ENCODE measurements at places on chromosomes 7 and 10.
A peak's percentile ranks its signal among the peaks of the same experiment; 100 is the strongest.

DNA sequence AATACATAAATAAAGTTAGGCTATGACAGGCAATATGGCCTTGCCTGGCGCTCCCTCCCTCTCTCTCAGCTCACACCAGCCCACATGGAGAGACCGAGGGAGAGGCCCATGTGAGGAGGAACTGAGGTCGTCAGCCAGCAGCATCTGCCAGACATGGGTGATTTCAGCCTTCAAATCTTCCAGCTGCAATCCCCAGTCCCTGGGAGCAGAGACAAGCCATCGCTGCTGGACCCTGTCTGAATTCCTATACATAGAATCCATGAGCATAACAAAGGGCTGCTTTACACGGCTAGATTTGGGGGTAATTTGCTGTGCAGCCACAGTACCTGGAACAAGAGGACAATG, 35.6 kb downstream of the ANKRD16 start:
- DNase-seq = no peak

DNA sequence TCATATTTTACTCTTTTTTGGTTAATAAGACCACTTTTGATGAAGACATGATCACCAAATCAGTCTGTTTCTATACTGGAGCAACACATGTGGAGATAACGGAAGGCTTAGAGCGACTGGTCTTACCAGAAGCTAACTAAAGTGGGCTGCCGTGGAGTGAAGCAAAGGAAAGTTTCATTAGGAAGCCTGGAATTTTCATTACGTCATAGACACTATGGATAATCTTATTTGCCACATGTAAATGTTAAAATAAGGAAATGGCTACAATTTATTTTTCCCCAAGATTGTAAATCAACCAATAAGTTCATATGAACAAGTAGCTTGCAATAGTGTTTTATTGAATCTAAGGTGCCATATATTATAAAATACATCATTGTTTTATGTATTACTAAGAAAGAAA, 185.4 kb downstream of the PHTF2 start:
- no peak for DNase-seq

- no peak for DNase-seq
Observed at GRCh38 chr7:5661942-5662341, 119.5 kb downstream of the RNF216 start.

- DNase-seq = no peak
Observed at GRCh38 chr10:84308481-84309304, 19.7 kb upstream of the CCSER2 start.

DNA sequence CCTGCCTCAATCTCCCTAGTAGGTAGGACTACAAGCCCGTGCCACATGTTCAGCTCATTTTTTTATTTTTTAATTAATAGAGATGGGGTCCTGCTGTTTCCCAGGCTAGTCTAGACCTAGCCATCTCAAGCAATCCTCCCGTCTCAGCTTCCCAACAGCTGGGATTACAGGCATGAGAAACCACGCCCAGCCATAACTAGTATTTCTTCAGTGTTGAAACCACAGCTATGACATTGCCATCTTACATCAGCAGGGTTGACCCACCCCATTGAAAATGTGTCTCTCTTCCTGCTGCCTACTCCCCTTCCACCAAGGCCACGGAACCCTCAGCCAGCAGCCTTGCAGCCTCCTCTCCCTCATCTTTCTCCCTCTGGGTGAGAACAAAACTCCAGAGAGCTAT, 62.1 kb upstream of the ZNF746 start:
- DNase-seq = no peak

GRCh38 chr7:38280000-38280399, 6.6 kb upstream of the TARP start:
- DNase-seq = no peak

DNA sequence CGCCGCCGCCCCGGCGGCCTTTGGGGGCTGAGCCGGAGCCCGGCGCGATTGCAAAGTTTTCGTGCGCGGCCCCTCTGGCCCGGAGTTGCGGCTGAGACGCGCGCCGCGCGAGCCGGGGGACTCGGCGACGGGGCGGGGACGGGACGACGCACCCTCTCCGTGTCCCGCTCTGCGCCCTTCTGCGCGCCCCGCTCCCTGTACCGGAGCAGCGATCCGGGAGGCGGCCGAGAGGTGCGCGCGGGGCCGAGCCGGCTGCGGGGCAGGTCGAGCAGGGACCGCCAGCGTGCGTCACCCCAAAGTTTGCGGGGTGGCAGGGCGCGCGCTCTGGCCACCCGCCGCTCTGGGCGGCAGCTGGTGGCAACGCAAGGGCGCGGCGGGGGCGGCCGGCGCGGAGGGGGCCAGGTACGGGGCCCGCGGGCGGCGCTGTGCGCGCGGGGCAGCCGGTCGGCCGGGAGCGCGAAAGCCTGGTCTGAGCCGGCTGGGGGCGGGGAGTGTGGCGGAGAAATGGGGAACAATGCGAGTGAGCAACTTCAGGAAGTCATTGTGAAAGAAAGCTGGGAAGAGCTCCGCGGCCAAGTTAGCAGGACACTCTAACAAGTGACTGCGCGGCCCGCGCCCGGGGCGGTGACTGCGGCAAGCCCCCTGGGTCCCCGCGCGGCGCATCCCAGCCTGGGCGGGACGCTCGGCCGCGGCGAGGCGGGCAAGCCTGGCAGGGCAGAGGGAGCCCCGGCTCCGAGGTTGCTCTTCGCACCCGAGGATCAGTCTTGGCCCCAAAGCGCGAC, at the start of gene IKZF1:
Gene IKZF1, plus strand, starts transcription at position 588 of the 782 bp plus-strand sequence. CDS start 14,346 bp downstream, outside the sequence.
- peak; percentile 46 for DNase-seq

GRCh38 chr7:156968183-156968582, 18.7 kb downstream of the NOM1 start:
- DNase-seq = no peak

- DNase-seq = no peak
Observed at GRCh38 chr10:84225427-84226173, at the start of gene LRIT2. Gene LRIT2, minus strand, starts transcription at chr10:84225544. Its CDS starts 24 bp downstream, at chr10:84225520.

DNA sequence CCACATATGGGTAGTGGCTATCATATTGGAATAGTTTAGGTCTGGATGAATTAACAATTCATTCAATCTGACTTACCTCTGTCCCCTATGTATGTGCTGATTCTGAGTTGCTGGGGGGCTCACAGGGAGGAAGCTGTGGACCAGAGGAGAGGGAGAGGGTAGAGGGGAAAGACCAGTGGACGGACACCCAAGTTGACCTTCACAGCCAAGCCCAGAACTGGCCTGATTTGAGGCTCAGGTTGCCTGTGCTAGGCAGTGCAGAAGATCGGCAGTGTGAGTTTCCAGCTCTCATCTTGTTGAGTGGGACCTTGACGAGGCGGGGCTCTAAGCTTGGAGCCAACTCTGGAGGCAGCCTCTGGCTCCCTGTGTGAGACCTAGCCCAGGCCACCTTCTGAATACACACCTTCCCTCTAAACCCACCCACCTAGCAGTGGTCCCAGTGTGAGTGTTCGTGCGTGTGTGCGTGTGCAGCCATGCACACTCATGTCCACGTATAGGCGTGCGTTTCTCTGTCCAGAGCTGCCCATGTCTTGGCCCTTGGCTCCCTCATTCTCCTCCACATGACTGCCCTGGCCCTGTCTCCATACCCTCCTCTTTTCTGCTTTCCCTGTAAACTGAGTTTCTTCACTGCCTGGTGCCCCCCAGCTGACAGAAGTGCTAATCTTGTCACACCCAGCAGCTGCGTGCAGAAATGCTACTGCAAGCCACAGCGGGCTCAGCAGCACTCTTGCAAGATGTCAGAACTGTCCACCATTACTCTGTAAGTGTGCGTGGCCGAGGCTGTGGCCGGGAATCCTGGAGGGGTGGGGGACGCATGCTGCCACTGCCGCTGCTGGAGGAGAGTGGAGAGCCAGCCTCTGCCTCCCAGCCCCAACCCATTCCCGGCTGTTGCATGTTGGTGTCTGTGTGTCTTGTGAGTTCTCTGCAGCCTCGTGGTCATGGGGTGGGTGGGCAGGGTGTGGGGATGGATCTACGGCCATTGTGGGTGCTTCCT, 47.6 kb downstream of the ADCYAP1R1 start:
- peak; percentile 19 for DNase-seq

- no peak for DNase-seq
Observed at GRCh38 chr10:128073890-128074289, 52.3 kb downstream of the MKI67 start.

DNA sequence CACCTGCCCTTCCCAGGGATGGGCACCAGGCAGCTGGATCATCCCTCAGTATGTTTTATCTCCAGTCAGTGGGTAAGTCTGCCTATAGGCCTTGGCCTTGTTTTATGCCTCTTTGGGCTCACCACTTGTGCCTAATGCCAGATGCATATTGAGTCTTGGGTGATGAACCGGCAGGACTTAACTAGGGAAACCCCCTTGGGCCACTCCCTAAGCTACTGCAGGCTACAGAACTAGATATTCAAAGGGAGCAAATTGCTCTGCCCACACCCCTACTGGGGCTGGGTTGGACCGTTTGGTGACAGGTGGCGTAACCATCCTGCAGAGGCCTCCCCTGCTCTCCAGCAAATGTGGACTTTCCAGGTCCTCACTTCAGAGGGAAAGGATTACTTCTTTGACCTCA, 115.7 kb upstream of the GDF10 start:
- no peak for DNase-seq

DNA sequence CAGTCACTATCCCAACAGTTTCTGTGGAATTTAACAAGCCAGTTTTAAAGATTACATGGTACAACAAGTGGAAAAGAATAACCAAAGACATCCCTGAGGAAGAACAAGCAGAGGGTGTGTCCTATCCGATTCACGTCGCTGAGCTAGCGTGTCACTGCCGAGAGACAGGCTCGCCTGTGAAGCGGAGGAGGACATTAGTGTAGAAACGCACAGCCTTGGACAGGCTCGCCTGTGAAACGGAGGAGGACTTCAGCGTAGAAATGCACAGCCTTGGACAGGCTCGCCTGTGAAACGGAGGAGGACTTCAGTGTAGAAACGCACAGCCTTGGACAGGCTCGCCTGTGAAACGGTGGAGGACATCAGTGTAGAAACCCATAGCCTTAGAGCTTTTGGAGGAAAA, 52.7 kb upstream of the INPP5A start:
- no peak for DNase-seq

DNA sequence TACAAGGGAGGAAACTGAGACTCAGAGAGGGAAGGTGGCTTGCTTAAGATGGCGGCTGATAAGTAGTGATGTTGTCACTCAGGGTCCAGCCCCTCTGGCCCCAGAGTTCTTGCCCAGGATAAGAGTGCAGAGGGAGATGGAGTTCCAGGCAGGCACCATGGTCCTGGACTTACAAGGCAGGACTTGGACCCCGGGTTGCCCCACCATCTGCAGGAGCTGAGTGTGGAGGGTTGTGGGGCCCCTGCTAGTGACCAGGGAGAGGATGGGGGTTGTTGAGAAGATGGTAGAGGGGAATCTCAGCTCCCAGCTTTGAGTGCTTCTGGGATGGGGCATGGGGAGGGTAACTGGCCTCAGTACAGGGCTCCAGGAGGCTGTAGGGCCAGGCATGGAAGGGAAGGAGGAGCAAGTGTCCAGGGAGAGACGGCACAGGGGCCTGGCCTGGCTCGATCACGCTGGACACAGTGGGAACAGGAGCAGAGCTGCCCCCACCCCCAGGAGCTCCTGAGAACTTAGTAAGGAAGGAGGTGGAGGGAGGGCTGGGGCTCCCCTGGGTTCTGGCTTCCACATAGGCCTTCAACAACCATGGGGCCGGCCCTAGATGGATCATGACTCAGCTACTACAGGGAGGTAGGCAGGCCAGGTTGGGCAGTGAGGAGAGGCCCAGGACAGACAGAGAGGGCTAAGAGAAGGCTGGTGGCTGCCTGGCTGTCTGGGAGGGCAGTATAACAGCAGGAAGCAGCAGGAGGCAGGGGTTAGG, 28.2 kb downstream of the PPIF start:
- DNase-seq = peak; percentile 32

DNA sequence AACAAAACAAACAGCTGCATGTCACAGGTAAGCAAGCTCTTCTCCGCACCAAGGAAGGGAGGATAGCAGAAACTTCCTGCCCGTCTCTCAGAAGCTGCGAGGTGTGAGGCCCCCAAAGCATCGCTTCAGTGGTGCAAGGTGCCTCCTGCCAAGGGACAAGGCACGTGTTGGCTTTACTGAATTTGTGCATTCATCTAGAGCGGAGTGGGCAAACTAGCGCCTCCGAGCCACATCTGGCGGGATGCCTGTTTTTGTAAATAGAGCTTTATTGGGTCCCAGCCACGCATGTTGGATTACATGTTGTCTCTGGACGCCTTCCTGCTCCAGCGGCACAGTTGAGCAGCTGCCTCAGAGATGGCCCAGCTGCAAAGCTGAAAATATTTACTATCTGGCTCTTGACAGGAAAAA, 27.7 kb downstream of the PHYH start:
- peak; percentile 39 for DNase-seq

GRCh38 chr10:93762979-93763391, 5.2 kb downstream of the LGI1 start:
- no peak for DNase-seq

DNA sequence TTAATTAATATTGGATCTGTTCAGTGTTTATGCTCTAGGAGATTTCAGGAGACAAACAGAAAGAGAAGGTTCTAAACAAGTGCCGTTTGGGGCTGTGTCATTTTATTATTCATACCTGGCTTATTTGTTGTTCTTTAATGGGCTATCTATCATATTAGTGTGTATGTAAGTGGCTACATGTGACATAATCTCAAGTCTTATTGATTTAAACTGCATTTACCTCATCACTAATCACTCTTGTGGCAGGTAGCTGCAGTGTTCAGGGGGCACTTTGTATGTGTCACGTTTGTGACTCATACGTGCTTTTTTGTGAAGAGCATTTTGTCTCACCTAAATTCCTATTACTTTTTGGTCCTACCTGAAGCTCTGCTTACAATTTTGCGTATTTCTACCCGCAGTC, 95.4 kb downstream of the EXOC4 start:
- no peak for DNase-seq

GRCh38 chr10:94370501-94370900, 7.8 kb upstream of the NOC3L start:
- no peak for DNase-seq

GRCh38 chr10:132574783-132575319, 37.3 kb downstream of the INPP5A start:
- DNase-seq = peak; percentile 65

DNA sequence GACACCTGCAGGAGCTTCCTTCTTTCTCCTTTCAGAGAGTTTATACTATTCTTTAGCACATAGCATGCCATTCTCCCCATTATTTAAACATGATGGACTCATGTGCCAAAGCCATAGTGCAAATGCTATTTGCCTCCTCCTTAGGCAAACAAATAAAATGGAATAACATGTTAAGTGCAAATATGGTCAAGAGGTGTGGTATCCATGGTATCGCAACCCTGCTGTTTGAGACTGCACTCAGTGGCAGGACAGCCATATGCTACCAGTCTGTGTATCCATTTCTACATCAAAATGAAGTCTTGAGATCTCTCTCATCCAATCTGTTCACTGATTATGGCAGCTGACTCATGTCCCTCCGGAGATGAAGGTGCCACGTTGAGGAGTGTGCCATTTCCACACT, 22.8 kb downstream of the HEPACAM2 start:
- no peak for DNase-seq

DNA sequence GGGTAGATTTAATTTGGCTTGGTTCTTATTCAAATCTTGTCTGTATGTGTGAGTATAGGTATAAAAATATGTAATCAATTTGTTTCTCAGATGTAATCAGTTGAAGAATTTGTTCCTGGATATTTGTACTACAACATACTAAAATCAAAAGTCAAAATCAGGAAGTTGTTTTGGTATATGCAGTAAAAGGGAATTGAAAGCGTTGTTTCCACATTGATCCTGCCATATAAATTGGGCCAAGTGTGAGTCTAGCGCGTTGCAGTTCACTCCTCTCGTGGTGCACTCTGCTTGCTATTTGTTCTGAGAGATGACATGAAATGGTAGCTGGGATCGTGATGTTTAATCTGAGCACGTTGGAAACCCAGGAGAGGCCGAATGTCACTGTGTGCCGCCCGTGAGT, 55.9 kb downstream of the SHH start:
- DNase-seq = no peak

- DNase-seq = no peak
Observed at GRCh38 chr10:59880971-59881510, 25.3 kb downstream of the CCDC6 start.
